ENCODE measurements at places on chromosomes 12 and 14.
A peak's percentile ranks its signal among the peaks of the same experiment; 100 is the strongest.

DNA sequence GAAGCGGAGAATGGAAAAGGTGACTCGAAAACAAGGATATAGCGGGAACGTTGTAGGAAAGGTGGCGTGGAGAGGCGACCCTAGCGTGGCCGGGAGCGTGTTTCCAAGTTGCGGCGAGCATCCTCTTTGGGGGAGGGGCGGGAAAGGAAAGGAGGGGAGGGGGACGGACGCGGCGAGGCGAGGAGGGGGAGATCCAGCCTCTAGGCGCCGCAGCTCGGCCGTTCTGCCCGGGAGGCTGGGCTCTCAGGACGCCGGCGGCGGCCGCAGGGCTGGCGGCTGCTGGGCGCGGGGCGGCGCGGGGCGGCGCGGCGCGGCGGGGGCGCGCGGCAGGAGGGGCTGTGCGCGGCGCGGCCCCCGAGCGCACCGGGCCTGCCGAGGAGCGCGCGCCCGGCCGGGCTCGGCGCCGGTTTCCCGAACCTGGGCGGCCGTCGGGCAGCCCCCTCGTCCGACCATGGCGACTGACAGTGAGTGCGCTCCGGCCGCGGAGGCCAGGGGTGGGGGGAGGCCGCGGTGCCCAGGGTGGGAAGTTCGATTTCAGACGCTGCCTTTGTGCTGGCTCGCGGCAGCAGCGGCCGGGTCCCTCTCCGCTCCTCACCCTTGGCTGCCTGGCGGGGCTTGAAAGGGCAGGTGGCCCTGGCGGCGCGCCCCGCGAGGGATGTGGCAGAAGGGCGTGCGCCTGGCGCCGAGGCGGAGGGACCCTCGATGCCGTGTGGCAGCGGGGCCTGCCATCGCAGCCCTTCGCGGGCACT lies 50.3 kb downstream of the SNAPC1 start:
- no peak for DNase-seq

DNA sequence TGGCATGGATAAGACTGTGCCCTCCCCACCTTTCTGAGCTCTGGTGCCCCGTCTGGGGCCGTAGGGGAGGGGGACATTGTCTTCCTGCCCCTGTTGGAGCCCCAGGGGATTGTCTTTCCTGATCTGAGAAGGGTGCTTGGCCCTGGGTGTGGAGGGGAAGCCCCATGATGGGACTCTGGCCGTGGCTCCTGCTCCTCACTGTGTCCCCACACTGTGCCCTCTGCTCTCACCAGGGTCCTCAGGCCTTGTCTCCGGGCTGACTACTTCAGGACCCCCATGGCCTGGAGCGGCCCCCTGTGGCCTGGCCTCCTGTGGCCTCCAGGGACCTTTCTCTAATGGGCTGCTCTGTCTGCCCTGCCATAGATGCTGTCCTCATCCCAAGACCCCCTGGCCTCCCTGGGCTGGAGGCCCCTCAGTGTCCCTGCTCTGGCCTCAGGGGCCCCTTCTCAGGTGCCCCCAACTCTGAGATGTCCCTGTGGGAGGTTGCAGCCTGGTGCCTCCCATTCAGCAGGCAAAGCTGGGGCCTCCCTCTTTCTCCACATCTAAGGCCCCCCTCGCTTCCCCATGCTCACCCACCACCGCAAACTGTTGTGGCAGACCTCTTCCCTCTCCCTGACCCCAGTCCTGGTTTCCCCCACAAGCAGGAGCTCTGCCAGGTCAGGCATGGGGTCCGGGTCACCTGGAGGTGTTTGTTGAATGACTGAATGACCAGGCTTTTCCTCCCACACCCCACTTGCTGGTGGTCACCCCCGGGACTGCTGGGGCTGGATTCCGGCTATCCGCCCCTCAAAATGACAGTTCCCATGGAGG lies 4.0 kb downstream of the KIF26A start:
- DNase-seq: no peak

GRCh38 chr12:7265251-7265650 lies 38.6 kb upstream of the ACSM4 start:
- DNase-seq: no peak

GRCh38 chr14:23162005-23162404 lies 21.5 kb downstream of the SLC7A8 start:
- DNase-seq: no peak

DNA sequence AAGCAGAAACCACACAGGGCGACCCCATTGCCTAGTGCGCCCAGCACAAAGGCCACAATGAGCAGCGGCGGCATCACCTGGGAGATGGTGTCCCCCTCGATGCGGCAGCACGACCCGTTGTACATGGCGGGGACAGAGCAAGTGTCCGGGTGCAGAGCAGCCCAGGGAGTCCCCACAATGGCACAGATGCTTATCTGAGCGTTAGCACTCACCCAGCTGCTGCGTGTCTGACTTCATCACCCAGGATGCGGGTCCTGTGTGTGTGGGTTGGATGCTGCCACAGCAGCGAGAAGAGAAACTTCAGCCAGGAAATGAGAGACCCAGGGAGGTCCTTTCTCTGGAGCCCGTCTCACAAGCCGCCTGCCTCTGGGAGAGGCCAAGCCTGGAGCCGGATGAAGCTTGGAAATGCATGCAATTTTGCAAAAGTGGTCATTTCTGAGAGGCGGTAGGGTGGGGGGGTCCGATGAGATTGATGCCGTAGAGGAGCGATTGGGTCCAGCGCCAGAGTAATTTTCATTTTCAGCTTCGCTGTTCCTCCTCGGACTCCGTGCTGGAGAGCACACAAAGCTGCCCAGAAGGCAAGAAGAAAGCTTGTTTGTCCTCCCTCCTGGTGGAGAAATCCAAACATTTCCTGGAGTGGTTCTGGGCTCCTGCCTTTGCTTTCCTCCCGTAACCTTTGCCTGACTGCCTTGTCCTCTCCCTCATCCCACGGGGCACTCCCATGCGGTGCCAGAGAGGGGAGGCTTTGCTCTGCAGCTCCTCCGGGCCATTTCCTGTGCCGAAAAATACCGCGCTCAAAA lies at the start of gene HCAR1:
TSS of gene HCAR1 (minus strand) at position 630 of the 800 bp plus-strand sequence. CDS start at position 125, 505 bp downstream.
- DNase-seq: no peak

- DNase-seq: no peak
Observed at GRCh38 chr14:59254911-59255545, 66.6 kb downstream of the DAAM1 start.

GRCh38 chr12:42763682-42764081 lies 174.1 kb upstream of the PRICKLE1 start:
- DNase-seq: no peak

- no peak for DNase-seq
Observed at GRCh38 chr12:119153477-119154434, 25.0 kb upstream of the HSPB8 start.

GRCh38 chr12:89731089-89731488 lies 22.5 kb upstream of the ATP2B1 start:
- DNase-seq: no peak

DNA sequence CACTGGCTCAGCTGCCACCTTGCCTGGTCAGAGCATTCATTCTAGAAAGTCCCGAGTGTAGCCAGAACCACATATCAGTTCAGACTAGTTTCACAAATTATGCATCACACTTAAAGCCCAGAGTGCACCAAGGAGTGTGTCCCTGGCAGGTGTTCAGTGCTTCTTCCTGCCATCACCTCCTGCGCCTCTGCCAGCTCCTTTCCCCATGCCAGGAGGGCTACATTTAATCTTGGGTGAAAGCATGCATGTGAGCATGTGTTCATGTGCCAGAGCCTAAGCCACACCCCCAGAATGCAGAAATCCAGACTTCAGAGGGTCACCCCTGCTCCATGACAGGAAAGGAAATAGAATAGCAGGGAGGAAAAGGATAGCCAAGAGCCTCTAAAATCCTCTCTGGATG lies 381.6 kb downstream of the DPF3 start:
- no peak for DNase-seq

DNA sequence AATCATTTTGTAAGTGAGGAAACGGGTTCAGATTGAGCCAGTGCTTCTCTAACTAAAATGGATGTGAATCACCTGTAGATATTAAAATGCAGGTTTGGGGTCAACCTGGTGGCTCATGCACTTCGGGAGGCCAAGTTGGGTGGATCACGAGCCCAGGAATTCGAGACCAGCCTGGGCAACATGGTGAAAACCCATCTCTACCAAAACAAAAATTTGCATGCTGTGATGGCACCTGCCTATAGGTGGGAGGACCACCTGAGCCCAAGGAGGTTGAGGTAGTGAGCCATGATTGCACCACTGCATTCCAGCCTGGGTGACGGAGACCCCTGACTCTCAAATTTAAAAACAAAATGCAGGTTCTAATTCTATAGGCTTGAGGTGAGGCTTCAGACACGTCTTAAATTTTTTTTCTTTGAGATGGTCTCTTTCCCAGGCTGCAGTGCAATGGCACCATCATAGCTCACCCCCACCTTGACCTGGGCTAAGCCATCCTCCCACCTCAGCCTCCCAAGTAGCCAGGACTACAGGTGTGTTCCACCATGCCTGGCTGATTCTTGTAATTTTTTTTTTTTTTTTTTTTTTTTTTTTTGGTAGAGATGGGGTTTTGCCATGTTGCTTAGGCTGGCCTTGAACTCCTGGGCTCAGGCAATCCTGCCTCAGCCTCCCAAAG lies 9.0 kb downstream of the TUBA1C start:
- no peak for DNase-seq

- DNase-seq: no peak
Observed at GRCh38 chr14:91243074-91243471, 1.4 kb downstream of the GPR68 start.

GRCh38 chr14:79043194-79043889 lies 873.2 kb downstream of the NRXN3 start:
- DNase-seq: peak; percentile 8

GRCh38 chr14:75047506-75047905 lies 3.8 kb downstream of the MLH3 start:
- DNase-seq: no peak

- no peak for DNase-seq
Observed at GRCh38 chr14:68932686-68933085, 46.4 kb downstream of the ACTN1 start.

DNA sequence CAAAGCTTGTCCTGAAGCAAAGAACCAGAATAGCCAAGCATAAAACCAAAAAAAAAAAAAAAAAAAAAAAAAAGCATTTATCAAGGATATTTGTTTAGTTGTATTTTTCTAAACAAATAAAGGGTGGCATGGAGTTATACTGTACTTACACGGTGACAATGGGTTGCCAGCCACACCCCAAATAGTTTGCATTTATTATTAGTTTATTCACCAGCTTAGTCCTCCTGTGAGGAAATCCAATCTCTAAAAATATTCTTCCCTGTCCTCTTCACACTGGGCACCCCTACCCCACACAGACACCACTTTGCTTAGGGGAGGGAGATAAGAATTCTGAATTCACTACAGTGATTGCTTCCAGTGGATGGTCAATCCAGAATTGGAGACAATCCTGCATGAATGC lies 18.9 kb downstream of the PLEKHG7 start:
- no peak for DNase-seq

DNA sequence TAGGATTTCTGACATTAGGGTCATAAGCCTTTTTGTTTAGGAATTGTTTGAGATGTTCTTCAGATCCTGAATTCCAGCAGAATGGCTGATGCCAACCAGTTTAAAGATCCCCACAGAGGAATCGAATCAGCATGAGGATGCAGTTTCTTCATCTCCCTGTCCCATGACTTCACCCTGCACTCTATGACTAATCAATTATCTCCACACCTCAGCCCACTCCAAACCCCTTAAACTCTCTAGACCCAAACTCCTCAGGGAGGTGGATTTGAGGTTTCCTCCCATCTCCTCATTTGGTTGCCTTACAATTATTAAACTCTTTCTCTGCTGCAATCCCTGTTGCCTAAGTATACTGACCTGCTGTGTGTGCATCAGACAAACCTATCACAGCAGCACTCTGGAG lies 86.5 kb upstream of the CRY1 start:
- no peak for DNase-seq

- no peak for DNase-seq
Observed at GRCh38 chr14:30550335-30550734, 8.6 kb upstream of the G2E3 start.

DNA sequence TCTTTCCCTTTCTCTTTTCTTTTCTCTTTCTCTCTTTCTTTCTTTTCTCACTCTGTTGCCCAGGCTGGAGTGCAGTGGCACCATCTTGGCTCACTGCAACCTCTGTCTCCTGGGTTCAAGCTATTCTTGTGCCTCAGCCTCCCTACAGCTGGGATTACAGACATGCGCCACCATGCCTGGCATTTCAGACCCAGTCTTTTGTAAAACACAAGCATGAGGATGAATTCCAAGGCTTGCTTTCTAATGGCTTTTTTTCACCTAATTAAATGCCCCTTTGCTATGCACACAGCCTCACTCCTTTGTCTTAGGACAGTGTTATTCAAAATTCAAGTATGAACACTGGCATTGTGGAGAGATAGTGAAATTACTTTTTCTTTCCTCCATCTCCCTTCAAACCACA lies 6.0 kb upstream of the SLC38A2 start:
- no peak for DNase-seq

DNA sequence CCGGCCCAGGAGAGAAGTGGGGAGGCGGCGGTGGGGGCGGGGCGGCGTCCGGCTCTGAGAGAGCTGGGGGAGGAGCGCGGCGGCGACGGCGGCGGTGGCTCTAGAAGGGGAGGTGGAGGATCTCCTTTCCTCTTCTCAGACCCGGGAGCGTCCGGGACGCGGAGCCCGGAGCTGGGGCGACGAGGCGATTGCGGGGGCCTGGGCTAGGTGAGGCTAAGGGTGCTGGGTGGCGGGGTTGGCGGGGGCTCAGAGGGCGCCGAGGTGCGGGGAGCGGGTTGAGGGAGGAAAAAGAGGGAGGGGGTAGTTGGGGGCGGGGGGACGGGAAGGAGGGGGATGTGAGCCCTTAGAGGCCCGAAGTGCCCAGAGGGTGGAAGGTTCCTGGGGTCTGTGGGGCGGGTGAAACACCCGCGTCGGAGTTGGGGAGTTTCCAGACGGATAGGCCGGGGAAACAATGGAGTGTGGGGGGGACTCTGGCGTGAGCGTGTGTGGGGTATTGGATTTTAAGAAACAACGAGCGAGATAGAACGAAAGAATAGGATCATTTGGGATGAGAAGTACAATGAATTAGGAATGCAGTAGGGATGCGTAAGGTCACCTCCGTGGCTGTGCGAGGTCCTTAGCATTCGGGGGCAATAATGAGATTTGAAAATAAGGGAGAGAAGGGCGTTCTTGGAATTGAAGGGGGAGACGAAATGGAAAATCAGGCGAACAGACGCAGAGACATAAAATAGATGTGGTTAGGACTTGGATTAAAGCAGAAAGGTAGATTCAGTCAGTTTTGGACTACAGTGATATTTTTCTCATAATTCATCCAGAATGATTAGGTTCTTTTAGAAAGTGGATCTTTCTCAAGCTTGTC lies at the start of gene SPATS2:
TSS of gene SPATS2 (plus strand) at position 82 of the 859 bp plus-strand sequence. CDS start 93,551 bp downstream, outside the sequence.
- DNase-seq: no peak

DNA sequence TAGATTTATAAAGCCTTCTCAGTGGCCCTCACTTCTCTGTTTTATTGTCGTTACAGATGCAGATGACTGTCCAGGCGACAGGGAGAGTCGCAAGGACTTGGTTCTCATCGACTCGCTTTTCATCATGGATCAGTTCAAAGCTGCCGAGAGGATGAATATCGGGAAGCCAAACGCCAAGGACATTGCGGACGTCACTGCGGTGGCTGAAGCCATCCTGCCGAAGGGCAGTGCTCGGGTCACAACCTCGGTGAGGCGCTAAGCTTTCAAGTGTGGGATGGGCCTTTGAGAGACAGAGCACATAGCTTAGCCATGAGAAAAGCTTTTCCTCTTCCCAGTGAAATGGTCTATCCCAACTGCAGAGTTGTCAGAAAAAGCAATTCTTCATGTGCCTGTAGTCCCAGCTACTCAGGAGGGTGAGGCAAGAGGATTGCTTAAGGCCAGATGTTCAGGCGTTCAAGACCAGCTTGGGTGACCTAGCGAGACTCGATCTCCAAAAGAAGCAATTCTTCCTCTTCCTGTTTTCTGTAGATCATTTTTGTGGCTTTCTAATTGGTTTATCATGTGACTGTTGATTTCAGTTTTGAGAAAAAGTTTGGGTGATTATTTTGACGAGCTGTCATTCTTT lies 56.4 kb downstream of the EP400 start:
- DNase-seq: no peak
